A673 (cell line): ENCODE measurements at places on chromosomes 4 and X. TPM values are rescaled to one million over a fixed set of nuclear protein-coding genes. Genes with fewer than 3 reads are reported as not detected.

The UGT2A1 gene
- total RNA-seq = not detected in 2 replicates

The DSPP gene
- not detected in 2 replicates for total RNA-seq

The ADH1C gene
- total RNA-seq = not detected in 2 replicates

The STOX2 gene
- 2.5 and 2.9 TPM in 2 replicates for total RNA-seq

The PAK3 gene
- total RNA-seq = 0.61 TPM in 1 of 2 replicates, not detected in the other

The HSFX4 gene
- not detected in 2 replicates for total RNA-seq

The CSAG1 gene
- total RNA-seq = not detected in 2 replicates

The MAGEC2 gene
- total RNA-seq = not detected in 2 replicates

The TMEM156 gene
- not detected in 2 replicates for total RNA-seq

The ARX gene
- total RNA-seq = 32.0 and 44.4 TPM in 2 replicates

The DTHD1 gene
- total RNA-seq = not detected in 2 replicates

The ITM2A gene
- total RNA-seq = 835 and 839 TPM in 2 replicates

The CPLX1 gene
- total RNA-seq = 4.6 and 6.6 TPM in 2 replicates
